Activated CD8-positive, alpha-beta memory T cell treated with anti-CD3 and anti-CD28 coated beads, Interleukin-2, amount 10 ng/mL, durations not matched to agents 7 days and 5 days (primary cell): ENCODE measurements at places on chromosomes 6 and 20. TPM values are rescaled to one million over a fixed set of nuclear protein-coding genes. Genes with fewer than 3 reads are reported as not detected.

Gene COL9A1
- not detected for total RNA-seq

Gene SAMD3
- 14.3 TPM for total RNA-seq

Gene ANGPT4
- total RNA-seq: not detected

Gene EEF1A2
- total RNA-seq: 0.84 TPM

Gene LY6G6C
- not detected for total RNA-seq

Gene TP53TG5
- not detected for total RNA-seq

Gene ABHD16B
- total RNA-seq: not detected

Gene GSTA1
- total RNA-seq: not detected

Gene RHAG
- not detected for total RNA-seq

Gene LTB
- total RNA-seq: 608 TPM

Gene NKAPL
- 0.26 TPM for total RNA-seq

Gene HTR1B
- total RNA-seq: not detected

Gene CST4
- not detected for total RNA-seq

Gene GPSM3
- total RNA-seq: 171 TPM

Gene EDN3
- total RNA-seq: not detected

Gene PRPH2
- not detected for total RNA-seq

Gene ISM1
- 0.23 TPM for total RNA-seq

Gene NOX3
- not detected for total RNA-seq

Gene KCNK16
- total RNA-seq: not detected

Gene ANKRD66
- not detected for total RNA-seq

Gene MCHR2
- not detected for total RNA-seq

Gene PNLDC1
- 0.75 TPM for total RNA-seq

Gene SASH1
- total RNA-seq: 0.03 TPM

Gene TRAPPC3L
- total RNA-seq: not detected

Gene TBCC
- 35.5 TPM for total RNA-seq

Gene HLA-DMB
- 31.2 TPM for total RNA-seq

Gene LGSN
- 0.18 TPM for total RNA-seq

Gene OPRL1
- total RNA-seq: 0.75 TPM

Gene TMEM244
- 0.99 TPM for total RNA-seq

Gene FHL5
- not detected for total RNA-seq

Gene SSTR4
- not detected for total RNA-seq

Gene PRSS35
- total RNA-seq: not detected

Gene PGC
- total RNA-seq: not detected

Gene PDE7B
- 3.5 TPM for total RNA-seq

Gene MUC21
- total RNA-seq: not detected

Gene LINC00237
- not detected for total RNA-seq

Gene ARFGEF3
- 0.07 TPM for total RNA-seq

Gene DCDC2
- total RNA-seq: not detected
